Colonic mucosa (tissue), 4 donors: ENCODE measurements at places on chromosomes 5 and 9.

DNA sequence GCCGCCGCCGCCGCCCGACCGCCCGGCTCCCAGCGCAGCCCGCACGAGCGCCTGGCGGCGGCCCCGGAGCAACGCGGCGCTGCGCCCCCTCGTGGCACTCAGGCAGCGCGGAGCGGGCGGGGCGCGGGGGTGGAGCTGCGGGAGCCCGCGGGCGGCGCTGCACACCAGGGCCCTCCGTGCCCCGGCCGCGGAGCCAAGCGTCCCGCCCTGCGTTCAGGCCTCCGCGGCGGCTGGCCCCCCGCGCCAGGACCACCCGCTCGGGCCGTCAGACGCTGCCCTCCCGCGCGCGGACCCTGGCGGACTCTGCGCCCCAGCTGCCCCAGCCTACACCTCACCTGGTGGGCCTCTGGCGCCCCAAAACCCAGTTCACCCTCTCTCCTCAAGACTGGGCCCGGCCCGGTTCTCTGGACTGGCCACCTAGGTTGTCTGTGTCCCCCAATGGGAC, at the start of gene RASGEF1C:
TSS of gene RASGEF1C (minus strand) at position 75 of the 445 bp plus-strand sequence. CDS start 71,159 bp downstream, outside the sequence.
- H3K27ac ChIP-seq: no peak within 1 kb of the TSS
- H3K27me3 ChIP-seq: peaks cover 14% of the 10 kb centered on the region
- H3K4me1 ChIP-seq: no peaks in the 10 kb centered on the region
- H3K36me3 ChIP-seq: no peaks in the 10 kb centered on the region

- DNase-seq: no peak
- H3K27me3 ChIP-seq: no peaks in the 10 kb centered on the region
- H3K4me1 ChIP-seq: peaks cover 7% of the 10 kb centered on the region
- H3K27ac ChIP-seq: no peak overlapping the region
These were observed 35.5 kb downstream of the DDX31 start for GRCh38 chr9:132634327-132634726.

- H3K27ac ChIP-seq: no peak overlapping the region
- H3K4me3 ChIP-seq: no peak overlapping the region
- no peaks in the 10 kb centered on the region for H3K4me1 ChIP-seq
- no peaks in the 10 kb centered on the region for H3K36me3 ChIP-seq
These were observed 147.6 kb upstream of the TRIM32 start for GRCh38 chr9:116539549-116539948.

DNA sequence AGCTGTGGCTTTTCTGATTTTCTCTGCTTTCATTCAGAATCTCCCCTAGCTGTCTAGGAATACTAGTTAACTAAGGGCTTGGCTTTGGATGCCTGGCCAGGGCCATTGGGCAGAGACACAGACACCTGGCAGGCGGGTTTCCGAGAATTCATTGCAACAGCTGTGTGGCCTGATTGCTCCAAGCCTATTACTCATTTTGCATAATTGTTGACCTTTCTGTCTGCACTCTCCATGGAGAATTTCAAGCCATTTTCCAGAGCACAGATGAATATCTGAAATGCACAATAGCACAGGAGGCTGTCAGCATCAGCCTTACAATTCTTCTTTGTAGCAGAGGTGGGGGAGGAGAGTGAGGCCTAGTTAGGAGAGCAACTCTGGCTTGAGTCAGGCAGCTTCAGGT, 310.5 kb downstream of the DMAC1 start:
- H3K36me3 ChIP-seq: no peaks in the 10 kb centered on the region
- no peak overlapping the region for H3K27ac ChIP-seq
- H3K27me3 ChIP-seq: no peaks in the 10 kb centered on the region
- peaks cover 3% of the 10 kb centered on the region for H3K4me1 ChIP-seq

DNA sequence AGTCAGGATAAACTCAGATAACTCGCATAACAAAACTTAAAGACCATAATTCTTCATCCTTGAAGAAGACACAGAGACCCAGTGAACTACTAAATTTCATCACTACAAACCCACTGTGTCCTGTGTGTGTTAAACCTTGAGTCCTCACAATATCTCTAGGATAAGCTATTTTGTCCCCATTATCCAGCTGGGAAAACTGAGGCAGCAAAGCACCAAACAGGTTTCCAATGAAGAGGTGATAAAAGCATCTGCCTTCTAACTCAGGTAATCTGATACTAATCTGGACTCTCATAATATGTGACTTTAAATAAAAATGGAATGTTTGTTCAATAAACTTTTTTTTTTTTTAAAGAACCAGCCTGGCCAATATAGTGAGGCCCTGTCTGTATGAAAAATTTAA, 62.7 kb upstream of the PPP2CA start:
- H3K27ac ChIP-seq: no peak overlapping the region
- no peak for DNase-seq
- H3K27me3 ChIP-seq: no peaks in the 10 kb centered on the region
- no peak overlapping the region for H3K4me3 ChIP-seq
- no peaks in the 10 kb centered on the region for H3K4me1 ChIP-seq
- no peaks in the 10 kb centered on the region for H3K36me3 ChIP-seq
